ENCODE measurements at places on chromosomes 2 and 18.
A peak's percentile ranks its signal among the peaks of the same experiment; 100 is the strongest.

GRCh38 chr2:48510329-48510728 is 19.6 kb upstream of the STON1 start:
- DNase-seq, result no peak

DNA sequence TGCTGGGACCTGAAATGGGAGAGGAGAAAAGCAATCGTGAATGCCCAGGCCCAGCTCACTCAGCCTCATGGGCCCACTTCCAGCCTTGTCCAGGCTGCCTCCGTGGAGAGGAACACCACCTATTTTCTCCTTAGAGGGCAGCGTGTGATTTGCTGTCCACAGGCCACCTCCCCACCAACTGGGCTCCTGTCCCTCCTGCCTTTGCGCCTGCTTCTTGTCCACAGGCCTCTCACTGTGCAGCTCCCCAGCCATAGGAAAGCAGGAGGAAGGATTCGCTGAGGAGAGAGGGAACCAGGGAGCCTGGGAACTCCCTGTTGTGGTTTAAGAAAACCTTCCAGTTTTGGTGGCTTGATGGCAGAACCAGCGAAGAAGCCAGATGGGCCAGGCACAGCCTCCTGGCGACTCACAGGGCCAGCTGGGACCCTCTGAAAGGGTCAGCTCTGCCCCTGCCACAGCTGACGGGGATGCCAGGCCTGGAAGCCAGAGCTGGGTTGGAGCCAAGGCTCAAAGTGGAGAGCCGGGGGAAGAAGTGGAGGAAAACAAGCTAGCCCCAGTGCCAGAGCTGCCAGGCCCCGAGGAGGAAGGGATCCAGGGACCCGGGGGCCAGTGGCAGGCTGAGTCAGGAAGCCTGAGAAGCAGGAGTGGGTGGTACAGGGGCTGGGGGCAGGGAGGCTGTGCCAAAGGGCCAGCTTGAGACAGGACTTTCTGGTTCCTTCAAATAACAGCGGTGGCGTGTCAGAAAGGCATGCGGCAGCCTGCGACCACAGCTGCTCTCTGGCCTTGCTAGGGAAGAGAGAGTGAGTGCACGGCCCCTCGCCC is 9.9 kb downstream of the TMBIM1 start:
- DNase-seq, result peak; percentile 84

DNA sequence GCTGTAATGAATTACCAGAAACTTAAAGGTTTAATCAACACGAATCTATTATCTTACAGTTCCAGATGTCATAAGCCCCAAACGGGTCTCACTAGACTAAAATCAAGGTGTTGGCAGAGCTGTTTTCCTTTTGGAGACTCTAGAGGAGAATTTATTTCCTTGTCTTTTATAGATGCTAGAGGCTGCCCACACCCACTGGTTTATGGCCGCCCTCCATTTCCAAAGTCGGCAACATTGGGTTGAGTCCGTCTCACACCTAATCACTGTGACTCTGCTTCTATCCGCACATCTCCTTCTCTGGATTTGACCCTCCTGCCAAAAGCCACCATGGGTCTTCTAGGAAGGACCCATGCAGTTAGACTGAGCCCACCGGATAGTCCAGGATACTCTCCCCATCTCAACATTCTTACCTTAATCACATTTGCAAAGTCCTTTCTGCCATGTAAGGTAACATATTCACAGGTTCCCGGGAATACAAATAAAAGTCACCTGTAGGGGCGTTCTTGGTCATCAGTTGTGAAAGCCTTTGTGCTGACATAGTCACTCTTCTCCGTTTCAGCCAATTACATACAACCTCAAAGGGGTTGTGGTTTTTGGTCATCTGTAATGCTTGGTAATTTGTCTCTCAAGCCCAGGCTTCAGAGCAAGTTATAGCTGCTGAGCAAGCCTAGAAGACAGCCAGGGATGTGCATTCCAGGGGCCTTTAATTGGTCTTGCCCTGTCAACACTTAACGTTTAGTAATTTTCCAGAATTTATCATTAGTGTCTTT is 179.4 kb downstream of the ANTXR1 start:
- DNase-seq, result no peak

GRCh38 chr2:174778085-174778981 is 14.1 kb upstream of the CHRNA1 start:
- DNase-seq, result no peak

GRCh38 chr2:11658208-11659114 is 11.5 kb downstream of the NTSR2 start:
- no peak for DNase-seq

- DNase-seq, result no peak
These were observed 100.8 kb downstream of the CLIP4 start for GRCh38 chr2:29215739-29216608.

- no peak for DNase-seq
These were observed 121.0 kb upstream of the SLC39A10 start for GRCh38 chr2:195535911-195536522.

DNA sequence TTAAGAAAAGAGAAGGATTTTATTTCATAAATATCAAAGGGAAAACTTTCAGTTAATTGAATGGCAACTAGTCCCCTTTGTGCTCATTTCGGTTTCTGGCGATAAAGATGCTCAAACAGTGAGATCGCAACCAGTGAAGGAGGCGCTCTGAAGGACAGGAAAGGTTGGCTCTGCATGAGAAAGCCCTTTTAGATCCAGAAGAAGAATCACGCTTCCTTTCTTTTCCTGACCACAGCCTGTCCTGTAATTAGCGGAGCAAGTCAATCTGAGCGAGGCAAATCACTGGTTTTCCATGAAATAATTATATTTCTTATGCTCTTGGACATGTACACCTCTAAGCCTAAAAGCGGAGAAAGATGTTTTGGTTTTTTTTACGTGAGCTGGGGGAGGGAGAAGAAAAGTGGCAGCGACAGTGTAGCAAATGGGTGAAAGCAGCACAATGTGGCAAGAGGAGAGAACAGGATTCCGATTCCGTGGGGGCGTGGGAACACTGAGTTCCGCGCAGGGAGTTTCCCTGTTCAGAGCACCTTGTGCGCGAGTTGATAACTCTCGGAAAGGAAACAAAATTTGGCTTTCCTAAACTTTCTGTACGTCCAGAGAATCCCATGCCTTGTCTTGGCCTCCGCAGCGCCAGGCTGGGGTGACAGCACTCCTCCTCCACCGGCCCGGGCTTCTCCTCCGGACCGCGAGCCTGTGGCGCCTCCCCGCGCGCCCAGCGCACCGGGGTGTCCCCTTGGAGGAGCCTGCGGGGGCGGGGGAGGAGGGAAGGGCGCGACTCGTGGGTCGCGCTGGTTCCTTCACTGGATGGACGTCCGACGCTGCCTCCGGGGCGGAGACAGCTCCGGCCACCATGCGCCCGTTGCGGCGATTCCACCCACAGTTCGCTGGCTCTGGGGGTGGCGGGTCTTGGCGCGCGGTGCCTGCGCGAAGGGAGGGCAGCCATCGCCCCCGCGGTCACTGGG is 620 bp upstream of the SLC9A2 start:
- peak; percentile 44 for DNase-seq

GRCh38 chr2:173903601-173904394 is 61.4 kb downstream of the SP3 start:
- DNase-seq, result no peak

- DNase-seq, result no peak
These were observed 149.0 kb downstream of the IKZF2 start for GRCh38 chr2:213002383-213002782.

- peak; percentile 88 for DNase-seq
These were observed 117.4 kb upstream of the CWC22 start for GRCh38 chr2:180124273-180125139.

- no peak for DNase-seq
These were observed 7.9 kb upstream of the ASPRV1 start for GRCh38 chr2:69969126-69969983.

- DNase-seq, result peak; percentile 13
These were observed 56.3 kb downstream of the SLC16A14 start for GRCh38 chr2:230012267-230012884.

DNA sequence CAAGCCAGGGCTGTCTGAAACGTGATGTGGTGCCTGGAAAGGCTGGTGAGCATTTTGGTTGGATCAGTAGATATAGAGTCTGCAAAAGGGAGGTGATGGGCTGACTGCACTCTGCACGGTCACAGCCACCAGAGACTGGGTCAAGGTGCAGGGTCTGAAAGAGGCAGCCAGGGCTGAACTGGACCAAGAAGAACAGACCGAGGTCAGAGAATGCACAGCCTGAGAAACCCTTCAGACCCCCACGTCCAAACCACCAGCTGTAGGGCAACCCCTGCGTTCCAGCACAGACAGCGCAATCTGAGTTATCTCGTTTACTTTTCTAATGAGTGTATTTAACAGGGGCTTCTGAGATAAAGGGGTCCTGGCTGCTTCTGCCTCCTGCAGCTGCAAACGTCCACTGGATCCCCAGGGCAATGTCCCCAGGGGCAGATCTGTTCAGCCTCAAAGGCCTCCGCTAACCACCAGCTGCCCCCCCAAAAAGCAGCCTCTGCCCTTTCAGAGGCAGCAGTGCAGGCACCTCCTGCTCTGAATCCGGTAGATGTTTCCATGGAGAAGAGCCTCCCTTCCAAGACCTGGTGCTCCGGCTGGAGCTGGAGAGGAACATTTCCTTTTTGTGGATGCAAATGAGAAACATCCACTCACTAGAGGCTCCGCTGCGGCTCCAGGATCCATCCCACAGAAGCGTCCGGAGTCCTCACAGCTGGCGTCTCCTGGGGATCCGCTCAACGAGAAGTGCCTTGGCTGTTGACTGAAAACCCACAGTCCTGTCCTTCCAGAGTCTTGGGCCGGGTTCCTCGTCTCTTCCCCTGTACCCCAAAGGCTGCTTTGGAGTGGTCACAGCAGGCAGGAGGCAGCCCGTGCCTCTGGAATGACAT is 970 bp upstream of the KCNG2 start:
- DNase-seq, result peak; percentile 90

DNA sequence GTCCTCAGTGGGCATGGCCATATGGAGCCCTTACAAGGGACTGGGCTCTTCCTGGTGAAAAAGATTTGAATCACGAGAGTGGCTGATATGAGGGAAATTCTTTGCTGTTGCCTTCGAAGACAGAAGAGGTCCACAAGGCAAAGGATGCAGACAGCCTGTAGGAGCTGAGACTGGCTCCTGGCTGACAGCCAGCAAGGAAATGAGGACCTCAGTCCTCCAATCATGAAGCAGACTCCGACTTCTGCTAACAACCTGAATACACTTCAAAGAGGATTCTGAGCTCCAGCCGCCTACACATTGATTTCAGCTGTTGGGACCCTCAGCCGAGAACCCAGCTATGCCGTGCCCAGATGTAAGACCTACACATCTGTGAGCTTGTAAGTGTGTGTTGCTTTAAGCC is 3.0 kb upstream of the ST8SIA5 start:
- peak; percentile 48 for DNase-seq

GRCh38 chr2:164061129-164061746 is 325.4 kb upstream of the FIGN start:
- peak; percentile 32 for DNase-seq

DNA sequence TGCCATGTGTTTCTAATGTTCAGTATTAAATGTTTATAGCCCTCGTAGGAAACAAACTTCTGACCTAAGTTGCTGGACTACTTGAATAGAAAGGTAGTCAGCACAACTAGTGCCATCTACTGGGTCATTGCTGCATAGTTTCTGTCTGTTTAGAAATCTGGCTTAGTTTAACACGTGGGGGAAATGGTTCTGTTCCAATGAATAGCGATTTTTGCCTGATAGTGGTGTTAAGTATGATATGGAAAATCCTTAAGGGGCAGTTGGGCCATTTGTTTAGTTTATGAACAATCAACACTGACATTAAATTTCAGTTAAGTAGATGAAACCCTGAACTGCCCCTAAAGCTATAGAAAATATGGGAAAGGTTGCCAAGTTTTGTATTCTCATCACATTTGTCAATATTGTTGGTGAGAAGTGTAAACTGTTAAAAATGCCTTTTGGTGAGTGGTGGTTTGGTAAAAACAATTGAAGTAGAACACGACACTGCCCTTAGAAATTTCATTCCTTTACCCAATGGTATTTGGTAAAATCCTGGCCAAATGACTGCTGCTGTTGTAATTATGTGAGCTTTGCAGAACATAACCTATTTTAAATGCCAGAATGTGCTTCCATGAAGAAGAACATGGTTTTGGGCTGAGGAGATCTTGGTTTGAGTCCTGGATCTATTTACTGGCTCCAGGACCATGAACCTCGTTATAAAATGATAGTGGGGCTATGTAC is 13.2 kb downstream of the NABP1 start:
- DNase-seq, result peak; percentile 71

DNA sequence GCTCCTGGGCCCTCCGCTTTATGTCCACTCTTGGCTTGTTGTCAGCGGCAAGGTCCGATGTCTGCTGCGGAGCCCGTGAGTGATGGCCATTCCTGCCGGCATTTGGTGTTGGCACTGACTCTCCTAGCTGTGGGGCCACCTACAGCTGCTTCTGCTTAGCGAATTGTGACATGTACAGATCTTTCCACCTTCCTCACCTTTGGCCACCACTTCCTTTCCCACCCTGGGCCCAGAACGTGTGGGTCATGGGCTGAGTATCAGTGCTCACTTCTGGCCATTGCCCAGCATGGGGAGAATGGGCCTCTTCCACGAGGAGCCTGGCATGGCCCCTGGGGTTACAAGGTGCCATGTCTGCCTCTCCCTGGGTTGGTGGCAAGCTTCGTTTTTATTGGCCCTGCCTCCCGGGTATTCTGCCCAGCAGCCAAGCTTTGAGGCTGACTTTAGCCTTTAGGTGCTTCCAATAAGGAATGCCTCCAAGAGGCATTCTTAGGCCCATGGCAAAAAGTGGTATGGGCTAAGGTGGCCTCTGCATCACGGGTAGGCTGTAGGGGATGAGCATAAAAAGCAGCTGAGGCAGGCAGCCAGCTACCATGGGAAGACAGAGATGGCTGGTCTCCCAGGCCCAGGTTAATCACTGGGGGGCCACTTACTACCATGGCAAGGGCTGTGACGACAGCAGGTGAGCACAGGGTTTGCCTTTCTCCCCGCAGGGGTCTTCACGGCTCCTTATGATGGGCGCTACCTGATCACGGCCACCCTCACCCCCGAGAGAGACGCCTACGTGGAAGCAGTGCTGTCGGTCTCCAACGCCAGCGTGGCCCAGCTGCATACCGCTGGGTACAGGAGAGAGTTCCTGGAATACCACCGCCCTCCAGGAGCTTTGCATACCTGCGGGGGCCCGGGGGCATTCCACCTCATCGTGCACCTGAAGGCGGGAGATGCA is 65.8 kb downstream of the EMILIN2 start:
- DNase-seq, result no peak

DNA sequence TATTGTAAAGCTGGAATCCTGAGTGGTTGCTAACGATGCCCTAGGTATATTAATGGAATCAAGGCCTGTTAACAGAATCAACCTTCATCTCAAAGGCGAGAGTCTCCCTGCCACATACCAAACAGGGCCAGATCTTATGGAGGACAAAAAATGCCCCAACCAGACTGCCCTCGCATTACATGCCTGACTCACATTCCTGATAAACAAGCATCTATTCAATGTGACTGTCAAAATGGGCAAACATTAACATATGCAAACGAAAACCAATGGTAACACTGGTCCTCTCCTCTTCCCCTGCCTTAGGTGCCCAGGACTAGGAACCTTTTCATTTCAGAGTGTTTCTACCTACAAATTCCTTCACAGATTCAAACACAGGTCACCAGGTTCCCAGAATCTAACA is 83.4 kb downstream of the COL6A3 start:
- no peak for DNase-seq

DNA sequence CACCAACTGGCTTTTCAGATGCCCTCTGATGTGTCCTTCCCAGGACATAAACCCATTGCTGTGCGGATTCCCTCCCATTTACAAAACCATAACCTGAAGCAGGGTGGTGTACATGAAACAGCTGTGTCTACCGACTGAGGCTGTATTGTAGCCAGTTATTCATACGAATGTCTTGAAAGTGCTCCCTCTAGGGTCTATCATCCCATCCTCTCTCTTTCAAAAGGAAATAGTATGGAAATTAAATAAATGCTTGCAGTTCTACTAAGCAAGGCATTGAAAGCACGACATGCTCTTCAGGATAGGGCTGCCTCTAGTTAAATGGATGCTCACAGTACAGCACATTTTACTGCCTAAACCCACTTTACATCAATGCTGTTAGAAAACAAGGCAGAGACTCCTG is 112.2 kb upstream of the PXDN start:
- no peak for DNase-seq
